Stimulated activated CD4-positive, alpha-beta T cell treated with anti-CD3 and anti-CD28 coated beads, TNF-alpha, amount 100 ng/mL, for 24 hours (primary cell): ENCODE measurements at places on chromosomes 3 and 15.

DNA sequence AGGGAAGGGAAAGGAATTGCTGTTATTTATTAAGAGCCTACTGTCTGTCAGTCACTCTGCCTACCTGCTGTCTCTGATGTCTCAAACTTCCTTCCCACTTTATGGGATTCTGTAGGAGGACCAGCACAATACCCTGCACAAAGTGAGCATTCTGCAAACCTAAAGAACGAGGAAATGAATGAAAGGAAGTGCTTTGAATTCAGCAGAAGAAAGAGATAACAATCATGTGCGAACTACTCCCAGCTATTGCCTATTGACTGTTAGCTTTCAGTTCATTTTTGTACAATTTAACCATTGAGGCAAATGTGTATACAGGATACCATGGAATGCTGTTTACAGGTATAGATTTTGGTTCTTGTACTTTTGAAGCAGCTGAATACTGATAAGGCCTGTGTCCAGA lies 66.8 kb downstream of the CMSS1 start:
- no peak for DNase-seq

- no peak for DNase-seq
Measured at GRCh38 chr15:31062310-31062847, 39.1 kb downstream of the TRPM1 start.

DNA sequence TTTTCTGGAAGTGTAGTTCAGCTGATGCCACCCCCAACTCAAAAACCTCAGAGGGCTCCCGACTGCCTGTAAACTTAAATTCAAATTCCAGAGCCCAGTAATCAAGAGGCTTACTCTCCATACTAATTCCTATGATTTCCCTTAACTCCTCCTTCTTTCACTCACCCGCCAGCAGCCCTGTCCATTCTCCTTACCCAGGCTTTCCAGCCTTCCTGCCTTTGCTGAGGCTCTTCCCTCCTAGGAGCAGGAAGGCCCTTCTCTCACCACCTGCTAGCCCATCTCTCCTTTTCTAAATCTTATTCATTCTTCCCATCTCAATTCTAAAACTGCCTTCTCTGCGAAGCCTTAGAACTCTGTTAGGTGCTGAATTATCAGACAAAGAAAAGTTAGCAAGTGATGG lies 30.4 kb downstream of the RORA start:
- DNase-seq = no peak

- no peak for DNase-seq
Measured at GRCh38 chr3:43512754-43513404, 108.9 kb downstream of the ANO10 start.
